COLO829 (cell line): ENCODE measurements at places on chromosomes 7 and 10.
A peak's percentile ranks its signal among the peaks of the same experiment; 100 is the strongest.

DNA sequence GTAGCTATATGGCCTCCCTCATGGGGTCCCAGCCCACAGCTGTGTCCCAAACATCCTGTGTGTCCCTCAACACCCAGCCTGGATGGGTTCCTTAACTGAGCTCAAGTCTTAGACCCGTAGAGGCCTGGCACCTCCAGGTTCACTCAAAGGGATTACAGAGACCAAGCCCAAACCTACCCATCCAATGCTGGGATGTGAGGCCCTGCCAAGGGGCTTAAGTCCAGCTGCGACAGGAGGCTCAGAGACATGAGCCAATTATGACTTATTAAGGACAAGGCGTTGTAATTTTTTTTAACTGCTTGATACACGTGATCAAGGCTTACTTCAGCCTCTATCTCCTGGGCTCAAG is 105.6 kb upstream of the RET start:
- no peak for DNase-seq

- DNase-seq, result no peak
Measured at GRCh38 chr7:45564485-45564884, 9.7 kb upstream of the ADCY1 start.

DNA sequence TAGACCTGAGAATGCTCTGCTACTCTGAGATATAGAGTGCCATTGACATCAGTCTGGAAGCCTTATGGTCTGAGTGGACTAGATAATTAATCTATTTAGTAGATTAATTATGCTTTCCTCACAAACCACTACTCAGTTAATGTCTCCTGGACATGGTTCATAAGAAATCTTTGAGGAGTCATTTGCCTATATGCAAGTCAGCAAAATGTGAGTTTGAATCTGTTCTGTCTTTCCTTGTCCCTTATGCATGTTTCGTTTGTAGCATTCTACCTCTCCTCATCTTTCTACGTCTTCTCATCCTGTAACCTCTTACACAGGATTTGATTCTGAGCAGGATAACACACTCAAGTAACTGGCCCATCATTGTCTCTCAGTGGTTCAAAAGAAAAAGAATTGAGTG is 735.4 kb upstream of the LRRTM3 start:
- no peak for DNase-seq

GRCh38 chr7:72538856-72539255 is 126.7 kb upstream of the CALN1 start:
- DNase-seq, result peak; percentile 81

GRCh38 chr7:143447466-143447865 is 4.2 kb downstream of the TAS2R60 start:
- no peak for DNase-seq

DNA sequence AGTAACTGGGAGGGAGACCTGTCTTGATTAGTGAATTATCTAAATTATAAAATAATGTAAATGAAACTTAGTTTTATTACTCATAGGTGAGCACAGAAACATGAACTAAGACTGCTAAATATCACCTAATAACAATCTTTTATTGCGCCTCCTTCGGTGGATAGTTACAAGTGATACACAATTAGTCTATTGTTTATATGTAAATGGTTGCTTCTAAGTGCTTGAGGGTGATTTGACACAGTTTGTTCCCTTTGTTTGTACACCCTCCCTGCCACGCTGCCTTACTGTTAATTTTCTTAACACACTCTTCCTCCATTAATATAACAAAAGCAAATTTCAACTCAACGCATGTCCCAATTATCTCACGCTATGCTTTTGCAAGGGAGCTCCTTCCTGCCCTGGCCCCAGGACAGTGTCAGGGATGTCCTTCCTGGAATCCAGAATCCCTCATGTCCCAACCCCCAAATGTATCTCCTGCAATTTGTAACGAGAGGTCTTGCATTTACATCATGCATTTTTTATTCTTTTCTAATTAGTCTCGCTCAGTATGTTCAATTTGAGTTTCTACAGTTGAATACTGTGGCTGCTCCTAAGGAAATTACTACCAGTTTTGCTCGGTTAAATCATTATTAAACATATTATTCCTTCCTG is 4.2 kb downstream of the NPSR1 start:
- no peak for DNase-seq
